ENCODE measurements at places on chromosomes 4 and X.
A peak's percentile ranks its signal among the peaks of the same experiment; 100 is the strongest.

- DNase-seq, result no peak
Measured at GRCh38 chr4:15910155-15910940, 28.2 kb downstream of the FGFBP1 start.

- no peak for DNase-seq
Measured at GRCh38 chr4:76293772-76294171, 12.8 kb upstream of the STBD1 start.

DNA sequence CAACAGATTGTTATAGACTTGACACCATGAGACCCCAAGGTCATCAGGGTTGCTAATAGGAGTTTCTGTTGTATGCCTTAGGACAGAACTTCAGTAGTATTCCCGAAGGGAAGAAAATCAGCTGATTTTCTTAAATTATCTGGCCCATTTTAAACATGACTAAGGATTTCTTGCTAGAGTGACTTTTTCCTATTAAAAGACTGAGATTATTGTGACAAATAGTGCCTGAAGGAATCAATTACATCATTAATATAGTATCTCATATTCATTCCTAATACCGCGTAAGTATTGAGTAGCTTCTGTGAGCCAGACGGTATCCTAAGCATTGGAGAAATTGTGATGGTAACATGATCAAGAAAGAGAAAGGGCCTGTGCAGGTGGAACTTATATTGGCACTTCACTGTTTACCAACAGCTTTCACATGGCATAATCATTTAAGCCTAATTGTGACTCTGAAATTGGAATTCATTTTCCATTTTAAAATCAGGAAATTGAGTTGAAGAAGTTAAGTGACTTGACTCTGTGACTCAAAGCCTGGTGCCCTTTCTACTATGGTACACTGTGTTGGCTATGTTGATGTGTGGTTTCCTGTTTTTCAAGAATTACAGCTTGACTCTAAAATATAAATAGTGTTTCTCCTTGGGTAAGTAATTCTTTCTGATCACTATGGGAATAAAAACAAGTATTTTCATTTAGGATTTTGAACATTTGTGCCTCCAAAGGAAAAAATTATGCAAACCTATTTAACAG lies 4.1 kb downstream of the AFF1 start:
- DNase-seq, result peak; percentile 50

DNA sequence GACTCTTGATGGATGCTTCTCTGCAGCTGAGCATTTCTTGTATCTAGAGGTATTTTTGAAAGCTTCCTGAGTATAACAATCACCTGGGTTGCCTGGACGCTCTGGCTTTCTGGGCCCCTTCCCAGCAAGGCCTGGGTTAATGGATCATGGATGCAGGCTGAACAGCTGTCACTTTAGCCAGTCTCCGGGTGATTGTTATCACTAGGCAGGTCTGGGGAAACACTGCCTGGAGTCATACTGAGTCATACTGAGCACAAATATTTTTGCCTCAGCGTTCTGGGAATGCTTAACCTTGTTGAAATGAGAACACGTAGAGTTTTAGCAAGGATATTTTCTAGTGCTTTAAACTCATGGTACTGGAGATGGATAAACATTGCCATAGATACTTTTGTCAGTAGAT lies 102.6 kb downstream of the PHEX start:
- DNase-seq, result no peak

- peak; percentile 88 for DNase-seq
Measured at GRCh38 chr4:70901984-70902576, at the start of gene MOB1B. Gene MOB1B, plus strand, starts transcription at chr4:70902369. Its CDS starts 168 bp downstream, at chr4:70902537.

DNA sequence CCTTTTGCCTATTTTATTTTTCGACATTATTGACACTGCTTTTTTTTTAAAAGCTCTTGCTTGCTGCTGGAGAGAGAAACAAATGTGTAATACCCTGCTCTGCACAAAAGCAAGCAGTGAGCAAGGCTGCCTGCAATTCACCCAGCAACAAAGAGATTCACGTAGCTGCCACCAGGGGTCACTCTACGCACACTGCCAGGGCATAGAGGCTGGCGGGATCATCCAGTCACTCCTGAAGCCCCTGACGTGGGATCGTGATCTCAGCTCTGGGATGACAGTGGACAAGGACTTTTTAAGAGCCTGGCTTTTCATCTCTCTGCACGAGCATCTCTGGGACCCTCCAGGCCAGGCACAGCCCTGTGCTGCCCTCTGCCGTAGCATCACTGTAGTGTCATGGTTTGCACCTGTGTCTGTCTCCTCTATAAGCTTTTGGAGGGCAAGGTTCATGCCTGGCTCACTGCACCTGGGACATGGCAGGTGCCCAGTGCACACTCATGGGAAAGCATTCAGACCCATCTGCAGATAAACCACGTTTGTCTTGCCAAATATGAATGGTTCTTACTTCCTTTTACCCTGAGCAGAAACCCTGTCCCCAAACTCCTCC lies 19.8 kb downstream of the C4orf50 start:
- peak; percentile 32 for DNase-seq

All from CD4-positive, alpha-beta memory T cell (primary cell).